ENCODE measurements at places on chromosomes 2 and 18. TPM values are rescaled to one million over a fixed set of nuclear protein-coding genes. Genes with fewer than 3 reads are reported as not detected.

DNA sequence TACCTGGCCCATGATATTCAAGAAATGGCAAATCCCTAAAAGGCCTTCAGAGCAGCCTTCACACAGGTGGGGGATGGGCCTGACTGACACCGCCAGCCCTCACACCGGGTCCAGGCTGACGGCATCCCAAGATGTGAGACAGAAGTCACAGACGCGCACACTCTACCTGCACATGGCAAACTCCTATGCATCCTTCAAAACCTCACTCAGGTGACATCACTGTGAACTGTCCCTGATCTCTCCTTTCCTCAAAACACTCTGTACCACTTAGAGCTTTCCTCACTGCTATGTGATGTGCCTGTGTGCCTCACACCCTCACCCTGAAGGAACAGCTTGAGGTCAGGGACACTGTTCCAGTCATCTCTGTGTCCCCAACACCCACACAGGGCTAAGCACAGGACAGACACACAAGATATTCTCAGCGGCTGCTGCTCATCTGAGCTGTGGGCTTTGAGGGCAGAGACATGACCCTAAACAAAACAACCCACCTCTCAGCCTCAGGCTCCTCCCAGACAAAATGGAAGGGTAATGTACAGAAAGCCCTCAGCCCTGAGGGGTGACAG is 27.5 kb downstream of the BIN1 start:
- H3K27me3 ChIP-seq = no peaks in the 10 kb centered on the region
- no peaks in the 10 kb centered on the region for H3K36me3 ChIP-seq

DNA sequence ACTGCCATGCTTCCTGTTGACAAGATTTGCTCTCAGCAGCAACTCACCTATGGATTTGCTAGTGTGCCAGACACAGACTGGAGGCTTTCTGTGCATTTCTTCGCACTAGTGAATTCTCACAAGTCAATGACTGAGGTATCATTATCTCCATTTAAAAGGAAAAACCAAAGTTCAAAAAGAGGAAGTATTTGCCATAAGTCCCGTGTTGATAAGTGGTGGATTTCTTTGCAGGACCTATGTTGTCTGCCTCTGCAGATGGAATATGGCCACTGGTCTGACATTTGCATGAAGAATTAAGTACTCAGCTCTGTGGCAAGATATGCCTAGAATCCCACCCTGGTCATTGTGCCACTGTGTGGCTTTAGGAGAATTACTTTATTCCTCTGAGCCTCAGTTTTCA is 299.6 kb downstream of the PAX3 start:
- no peak overlapping the region for H3K27ac ChIP-seq
- H3K27me3 ChIP-seq = no peaks in the 10 kb centered on the region
- no peak overlapping the region for H3K4me3 ChIP-seq
- DNase-seq = no peak
- no peaks in the 10 kb centered on the region for H3K36me3 ChIP-seq

DNA sequence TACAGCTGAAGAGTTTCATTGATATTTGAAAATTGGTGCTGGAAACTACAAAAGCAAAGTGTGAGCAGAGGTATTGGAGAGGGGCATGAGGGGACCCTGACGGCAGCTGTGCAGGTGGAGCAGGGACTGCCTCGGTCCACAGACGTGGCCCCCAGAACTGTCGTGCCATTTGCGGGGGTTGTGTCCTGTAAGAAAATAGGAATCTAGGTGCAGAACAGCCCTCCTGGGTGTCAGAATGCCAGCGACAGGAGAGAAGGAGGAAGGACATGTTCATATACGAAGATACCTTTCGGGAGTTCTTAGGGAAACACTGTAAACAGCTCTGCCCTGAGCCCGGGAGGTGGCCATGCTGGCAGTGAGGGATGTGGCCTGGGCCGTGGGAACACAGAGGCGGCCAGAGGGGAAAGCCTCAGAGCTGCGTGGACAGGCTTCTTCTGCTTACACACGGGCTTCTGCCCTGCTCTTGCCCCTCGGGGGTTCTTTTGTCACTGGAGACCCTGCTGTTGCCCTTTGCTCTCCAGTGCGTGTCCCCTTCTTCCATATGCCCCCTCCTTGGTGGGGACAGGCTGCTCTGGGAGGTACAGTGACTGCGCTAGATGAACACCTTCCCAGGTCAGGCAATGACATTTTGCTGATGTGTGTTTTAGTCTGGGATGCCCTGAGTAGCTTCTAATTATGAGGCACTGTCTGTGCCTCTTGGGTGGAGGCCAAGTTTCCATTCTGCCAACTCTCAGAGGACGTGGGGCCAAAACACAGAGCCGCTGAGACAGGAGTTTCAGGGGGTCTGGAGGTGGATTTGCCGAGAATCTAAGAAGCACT is 81.9 kb upstream of the TXNDC2 start:
- H3K4me1 ChIP-seq = peaks cover 23% of the 10 kb centered on the region
- no peaks in the 10 kb centered on the region for H3K27me3 ChIP-seq
- H3K27ac ChIP-seq = peak overlapping the region; percentile 38
- DNase-seq = peak; percentile 61

Gene SIX3
- 0.21 TPM for total RNA-seq

DNA sequence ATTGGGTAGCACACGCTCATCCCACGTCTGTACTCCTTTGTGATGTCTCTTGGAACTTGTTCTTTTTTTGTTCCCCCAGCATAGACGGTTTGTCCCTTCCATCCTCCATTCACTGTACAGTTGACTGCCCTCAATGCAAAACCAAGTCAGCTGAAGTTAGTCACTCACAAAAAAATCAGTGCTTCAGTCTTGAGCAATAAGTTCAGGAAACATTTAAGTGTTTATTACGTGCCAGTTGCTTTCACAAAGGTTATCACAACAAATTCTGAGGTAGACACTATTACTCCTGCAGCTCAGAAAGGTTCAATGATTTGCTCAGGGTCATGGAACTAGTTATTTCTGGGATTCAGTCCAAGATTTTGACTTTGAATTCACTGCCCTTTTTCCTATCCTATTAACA is 102.2 kb downstream of the PDE1A start:
- H3K4me1 ChIP-seq = no peaks in the 10 kb centered on the region
- no peak for DNase-seq
- H3K27ac ChIP-seq = no peak overlapping the region
- H3K27me3 ChIP-seq = no peaks in the 10 kb centered on the region
- H3K36me3 ChIP-seq = no peaks in the 10 kb centered on the region

Gene SLC38A11
- total RNA-seq = not detected
